ENCODE measurements at places on chromosomes 3 and 15.

DNA sequence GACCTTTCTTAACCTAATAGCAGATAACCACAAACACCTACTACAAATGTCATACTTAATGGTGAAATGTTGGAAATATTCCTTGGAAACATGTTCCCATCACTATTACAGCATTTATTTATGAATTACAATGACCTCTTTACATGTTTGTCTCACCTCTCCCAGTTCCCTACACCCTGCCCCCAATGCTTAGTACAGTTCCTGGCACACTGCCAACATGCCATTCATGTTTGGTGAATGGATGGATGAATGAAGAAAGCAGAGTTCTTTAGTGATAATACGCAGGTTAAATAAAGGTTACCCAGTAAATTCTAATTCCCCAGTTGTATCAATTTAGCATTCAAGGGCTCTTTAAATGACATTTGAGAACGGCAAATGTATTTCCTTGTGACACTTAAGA lies 259.9 kb upstream of the ATP11B start:
- DNase-seq: peak; percentile 17

GRCh38 chr15:60899967-60900356 lies 329.1 kb downstream of the RORA start:
- DNase-seq: no peak

GRCh38 chr15:56794165-56794552 lies 60.9 kb upstream of the ZNF280D start:
- no peak for DNase-seq

- no peak for DNase-seq
Observed at GRCh38 chr15:90400005-90400758, 12.1 kb downstream of the IQGAP1 start.

GRCh38 chr3:61997101-61997500 lies 376.2 kb downstream of the FEZF2 start:
- DNase-seq: no peak

DNA sequence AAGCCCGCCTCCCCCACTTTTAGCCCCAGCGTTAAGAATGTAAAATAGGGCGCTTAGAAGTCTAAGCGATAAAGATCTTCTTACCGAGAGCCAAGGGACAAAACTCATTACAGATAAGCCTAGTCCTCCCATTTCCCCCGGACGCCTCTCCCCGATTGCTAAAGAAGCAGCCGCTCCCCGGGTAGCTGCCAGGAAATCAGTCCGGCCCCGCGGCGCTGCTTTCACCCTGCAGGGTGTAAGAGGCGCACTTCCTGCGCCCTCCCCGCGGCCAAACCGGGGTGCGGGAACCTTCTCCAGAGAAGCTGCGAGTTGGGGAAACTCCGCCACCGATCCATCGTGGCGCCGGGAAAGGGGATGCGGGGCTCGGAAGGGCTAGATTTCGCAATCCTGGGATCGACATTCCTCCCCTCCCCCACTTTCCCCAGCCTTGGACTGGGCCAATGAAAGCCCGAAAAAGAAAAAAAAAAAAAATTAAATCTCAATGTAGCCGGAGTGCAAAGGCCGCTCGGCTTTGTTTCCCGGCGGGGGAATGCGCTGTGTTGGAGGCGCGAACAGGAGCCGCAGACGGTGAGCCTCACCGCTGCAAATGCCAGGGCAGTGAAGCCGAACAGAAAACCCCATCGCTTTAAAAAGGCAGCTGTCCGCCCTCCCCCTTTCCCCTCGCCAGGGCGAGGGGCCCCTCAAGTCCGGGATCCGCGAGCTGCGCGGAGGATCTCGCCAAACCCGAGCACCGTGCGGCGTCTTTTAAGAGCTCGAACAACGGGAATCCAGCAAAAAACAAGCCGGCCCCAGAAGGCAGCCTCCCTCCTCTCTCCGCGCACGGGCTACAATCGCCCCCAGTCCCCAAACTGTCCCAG lies 626 bp upstream of the PTPRG start:
- DNase-seq: peak; percentile 89

DNA sequence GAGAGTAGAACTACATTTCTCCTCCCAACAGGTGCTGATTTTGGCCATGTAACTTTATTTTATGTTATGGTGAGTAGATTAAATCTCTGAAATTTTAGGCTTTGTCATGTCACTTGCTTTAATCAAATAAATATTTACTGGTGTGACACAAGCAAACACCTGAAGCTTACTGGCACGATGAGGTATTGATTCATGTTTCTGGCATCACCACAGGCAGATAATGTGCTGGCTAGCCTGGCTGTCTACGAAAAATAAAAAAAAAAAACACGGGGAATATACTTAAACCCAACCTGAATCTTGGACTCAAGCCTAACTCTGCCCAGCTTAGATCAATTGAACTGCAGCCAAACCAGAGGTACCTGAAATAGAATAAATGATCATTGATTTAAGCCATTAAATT lies 65.6 kb upstream of the CADM2 start:
- DNase-seq: no peak
